ENCODE measurements at places on chromosomes 13 and 19.

DNA sequence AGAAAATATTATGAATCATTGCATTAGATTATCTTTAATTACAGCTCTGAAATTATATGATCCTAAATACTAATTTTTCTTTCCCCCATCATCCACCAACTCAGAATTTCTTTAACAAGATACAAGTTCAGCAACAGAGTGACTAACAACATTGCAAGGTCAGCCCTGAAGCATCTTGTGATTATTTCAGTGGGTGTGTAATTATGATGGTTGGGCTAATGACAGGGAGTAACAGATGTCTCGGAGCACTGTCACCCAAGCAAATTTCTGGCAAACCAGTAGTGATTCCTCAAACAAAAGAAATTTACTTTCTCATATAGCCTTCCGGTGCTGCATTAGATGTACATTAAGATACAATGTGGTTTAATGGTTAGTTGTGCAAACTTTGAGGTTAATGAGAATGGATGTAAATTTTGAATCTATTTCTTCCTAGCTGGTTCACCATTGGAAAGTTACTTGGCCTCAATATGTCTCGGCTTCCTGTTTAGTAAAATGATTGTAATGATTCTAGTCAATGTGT, 238.9 kb downstream of the ITGBL1 start:
- no peak for DNase-seq

GRCh38 chr19:36392916-36393673, 14.1 kb upstream of the ZFP14 start:
- no peak for DNase-seq

- DNase-seq = no peak
Observed at GRCh38 chr13:97329331-97329730, 104.6 kb upstream of the RAP2A start.

DNA sequence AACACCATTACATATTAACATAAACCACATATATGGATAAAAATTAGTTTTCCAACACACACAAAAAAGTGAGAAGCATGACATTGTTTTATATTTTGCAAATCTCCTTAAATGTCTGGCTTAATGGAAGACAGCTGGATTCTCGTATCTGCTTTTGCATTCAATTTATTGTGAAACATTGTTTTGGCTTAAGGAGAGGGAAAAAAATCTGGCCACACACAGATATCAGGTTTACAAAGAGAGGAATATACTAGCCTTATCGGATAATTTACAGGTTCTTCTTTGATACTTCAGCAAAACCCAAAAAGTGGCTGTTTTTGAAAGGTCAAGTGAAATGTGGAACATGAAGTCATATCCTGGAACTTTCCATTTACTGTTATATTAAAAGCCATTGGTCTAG, 523.5 kb upstream of the ARGLU1 start:
- no peak for DNase-seq

GRCh38 chr13:79904581-79904980, 423.6 kb downstream of the NDFIP2 start:
- no peak for DNase-seq

DNA sequence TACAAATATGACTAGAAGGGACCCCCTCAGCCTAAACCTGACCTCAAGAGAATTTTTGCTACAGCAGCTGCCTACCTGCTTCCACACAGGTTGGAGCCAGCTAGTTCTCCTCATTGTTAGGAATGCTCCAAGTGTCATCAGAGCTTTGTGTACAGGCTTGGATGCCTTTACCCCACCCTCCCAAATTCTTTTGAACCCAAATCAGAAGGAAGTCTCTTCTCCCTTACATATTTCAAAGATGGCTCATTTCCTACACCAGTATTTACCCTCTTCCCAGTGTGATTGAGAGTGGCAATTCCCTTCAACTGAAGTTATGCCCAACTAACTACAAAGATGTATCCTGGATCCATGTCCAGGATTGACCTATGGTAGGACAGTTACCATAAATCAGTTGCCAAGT, 323.2 kb downstream of the OXGR1 start:
- no peak for DNase-seq

DNA sequence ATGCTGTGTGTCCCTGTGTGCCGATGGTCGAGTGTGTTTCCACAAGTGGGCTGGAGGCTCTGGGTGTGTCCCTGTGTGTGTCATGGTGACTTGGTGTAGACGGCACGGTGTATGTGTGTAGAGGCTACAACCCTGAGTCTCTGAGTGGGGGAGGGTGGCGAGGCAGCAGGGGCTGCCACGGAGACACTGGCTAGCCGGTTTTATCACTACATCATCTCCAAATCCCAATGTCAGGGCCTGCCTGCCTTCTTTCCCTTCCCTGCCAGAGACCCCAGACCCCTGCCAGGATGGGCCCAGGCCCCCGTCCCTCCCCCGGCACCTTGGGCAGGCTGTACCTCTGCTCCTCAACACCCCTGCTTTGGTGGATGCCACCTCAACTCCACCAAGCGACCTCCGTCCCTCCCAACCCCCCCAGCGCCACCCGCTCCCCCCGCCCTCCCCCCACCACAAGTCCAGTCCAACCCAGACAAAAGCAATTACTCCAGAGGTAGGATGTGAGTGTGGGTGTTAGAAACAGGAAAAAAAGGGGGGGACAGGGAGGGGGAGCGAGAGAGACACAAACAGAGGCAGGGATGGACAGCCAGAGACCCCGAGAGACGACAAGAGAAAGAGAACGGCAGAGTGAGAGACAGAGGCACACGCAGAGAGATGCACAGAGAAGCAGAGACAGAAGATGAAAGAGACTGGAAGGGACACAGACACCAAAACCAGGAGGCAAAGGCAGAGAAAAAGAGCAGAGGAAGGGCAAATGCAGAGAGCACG, 21.6 kb upstream of the POU2F2 start:
- DNase-seq = no peak

DNA sequence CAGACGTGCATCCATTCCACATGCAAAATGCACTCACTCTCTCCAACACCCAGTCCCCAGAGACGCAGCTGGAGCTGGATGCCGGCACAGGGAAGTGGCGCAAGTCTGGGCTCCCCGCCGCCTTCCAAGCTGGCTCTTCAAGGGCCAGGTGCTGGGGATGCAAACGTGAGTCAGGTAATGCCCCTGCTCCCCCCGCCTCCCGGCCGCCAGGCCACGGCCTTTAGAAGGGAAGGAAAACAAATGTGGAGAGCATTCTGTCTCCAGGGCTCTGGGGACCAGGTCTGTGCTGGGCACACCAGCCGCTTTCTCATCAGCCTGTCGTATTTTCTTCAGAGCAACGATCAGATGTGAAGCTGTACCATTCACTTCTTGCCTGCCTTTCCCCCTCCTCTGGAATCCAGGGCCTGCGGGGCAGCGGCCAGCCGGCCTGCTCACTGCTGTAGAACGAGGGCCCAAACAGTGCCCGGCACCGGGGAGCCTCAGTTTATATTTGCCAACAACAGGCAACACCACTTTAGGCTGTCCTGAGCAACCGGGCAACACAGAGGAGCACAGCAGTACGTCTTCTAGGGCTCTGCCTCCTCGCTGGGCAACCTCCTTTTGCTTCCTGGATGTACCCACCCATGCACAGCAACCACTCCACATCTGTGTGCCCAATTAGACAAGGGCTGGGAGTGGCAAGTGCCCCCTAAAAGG, 3.8 kb downstream of the RAB20 start:
- peak; percentile 85 for DNase-seq

- DNase-seq = no peak
Observed at GRCh38 chr19:38032951-38033350, 125.9 kb downstream of the SIPA1L3 start.

DNA sequence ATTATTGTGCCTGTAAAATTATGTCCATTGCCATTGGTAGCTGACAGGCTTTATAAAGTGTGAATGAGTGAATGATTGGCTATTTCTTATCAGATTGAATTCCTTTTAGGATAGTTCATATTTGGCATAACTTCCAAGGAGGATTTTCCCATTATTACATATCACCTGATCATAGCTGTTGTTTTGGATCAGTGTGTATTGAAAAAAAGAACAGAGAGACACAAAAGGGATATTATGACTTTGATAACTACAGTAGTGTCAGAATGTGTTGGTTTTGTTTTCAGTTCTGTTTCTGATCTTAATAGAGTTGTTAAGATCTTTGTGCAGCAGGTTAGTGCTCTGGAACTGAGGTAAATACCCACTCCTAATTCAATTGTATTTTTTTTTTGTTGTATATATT, 103.8 kb downstream of the LRCH1 start:
- DNase-seq = no peak

DNA sequence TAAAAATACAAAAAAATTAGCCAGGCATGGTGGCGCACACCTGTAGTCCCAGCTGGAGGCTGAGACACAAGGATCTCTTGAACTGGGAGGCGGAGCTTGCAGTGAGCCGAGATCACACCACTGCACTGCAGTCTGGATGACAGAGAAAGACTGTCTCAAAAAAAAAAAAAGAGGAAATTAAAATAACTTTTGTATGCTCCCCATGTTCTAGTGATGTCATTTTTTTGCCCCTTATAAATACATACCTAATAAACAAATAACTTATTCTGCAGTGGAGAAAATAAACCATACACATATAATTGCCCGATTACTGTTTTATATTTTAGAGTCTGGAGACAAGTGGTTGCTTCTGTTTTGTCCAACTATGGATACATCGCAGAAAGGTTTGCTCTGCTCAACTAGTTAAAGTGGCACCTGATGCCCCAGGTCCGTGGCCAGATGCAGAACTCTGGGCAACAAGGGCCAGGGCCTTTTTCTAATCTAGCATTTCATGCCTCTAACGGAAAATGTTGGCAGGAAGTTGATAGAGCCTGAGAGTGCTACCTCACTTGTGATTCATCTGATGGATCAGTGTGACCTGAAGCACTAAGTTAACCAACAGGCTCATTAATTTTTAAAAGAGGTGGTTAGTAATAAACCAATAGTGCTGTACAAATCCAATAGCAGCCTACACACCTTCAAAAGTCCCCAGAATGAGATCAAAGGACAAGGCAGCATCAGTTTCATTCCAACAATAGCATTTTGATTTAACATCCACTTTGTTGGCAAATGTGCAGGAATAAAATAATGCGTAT, 18.8 kb downstream of the UBE2L5 start:
- no peak for DNase-seq

- no peak for DNase-seq
Observed at GRCh38 chr19:3658004-3658869, 31.6 kb upstream of the CACTIN start.

DNA sequence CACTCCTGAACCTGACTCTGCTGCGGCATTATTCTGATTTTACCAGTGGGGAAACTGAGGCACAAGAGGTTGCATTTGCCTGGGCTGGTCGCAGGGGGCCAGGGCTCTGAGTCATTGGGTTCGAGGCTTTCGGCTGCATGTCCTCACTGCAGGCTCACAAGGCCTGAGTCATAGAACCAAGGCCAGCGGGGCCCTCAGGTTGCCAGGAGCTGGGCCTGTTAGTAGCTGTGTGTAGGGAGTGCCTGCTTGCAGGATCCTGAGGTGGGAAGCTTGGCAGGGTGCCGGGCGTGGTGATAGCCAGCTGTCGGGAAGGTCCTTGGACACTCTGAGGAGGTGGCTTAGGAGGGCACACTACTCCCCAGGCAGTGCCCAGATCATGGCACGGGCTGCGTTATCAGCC, 21.6 kb upstream of the F2RL3 start:
- DNase-seq = no peak

DNA sequence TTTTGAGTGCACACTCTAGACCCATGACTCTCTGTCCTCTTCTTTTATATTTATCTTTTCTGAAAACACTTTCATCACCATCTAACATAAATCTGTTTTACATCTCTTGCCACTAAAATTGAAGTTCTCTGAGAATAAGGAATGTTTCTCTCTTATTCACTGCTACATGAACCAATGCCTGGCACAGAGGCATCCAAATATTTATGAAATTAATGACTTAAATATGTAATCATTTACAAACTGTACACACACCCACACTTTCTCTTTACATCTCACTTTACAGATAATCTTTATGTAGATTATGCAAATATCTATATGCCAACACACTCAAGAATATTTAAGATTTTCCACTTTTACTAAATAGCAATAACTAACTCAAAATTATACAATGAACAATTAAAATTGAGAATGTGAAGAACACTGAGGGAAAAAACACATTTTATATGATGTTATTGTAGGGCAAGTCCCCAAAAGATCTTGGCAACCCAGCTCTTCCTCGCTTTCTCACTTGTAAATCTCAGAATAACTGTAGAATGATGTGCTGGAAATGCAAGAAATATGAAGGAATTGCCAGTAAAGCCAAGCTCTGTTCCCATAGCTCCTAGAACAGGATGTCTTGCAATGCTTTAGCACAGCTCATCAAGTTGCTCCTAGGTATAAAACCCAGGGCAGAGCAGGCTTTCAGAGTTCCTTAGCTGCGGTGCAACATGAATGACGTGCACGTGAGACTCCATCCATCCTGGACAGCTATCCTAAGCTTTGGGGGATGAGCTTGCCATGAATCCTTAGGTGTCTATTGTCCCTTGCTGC, 50.7 kb downstream of the UGGT2 start:
- no peak for DNase-seq

GRCh38 chr13:78022164-78022877, 103.7 kb upstream of the EDNRB start:
- no peak for DNase-seq

DNA sequence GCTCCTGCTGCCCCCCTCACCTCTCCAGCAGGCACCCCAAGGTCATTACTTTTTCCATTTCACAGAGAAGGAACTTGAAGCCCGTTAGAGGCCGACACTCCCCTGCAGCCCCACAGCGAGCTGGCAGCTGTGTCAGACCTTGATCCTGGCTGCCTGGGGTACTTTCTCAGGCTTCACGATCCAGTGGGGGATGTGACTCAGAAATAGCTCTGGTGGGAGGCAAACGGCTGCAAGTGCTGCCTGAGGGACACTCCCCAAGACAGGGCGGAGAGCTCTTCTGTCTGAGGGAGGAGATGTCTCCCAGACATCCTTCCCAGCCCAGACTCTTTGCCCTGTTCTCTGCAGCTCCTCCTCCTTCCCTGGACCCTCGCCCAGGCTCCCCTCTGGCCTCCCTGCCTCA, 4.8 kb downstream of the TSKS start:
- no peak for DNase-seq

DNA sequence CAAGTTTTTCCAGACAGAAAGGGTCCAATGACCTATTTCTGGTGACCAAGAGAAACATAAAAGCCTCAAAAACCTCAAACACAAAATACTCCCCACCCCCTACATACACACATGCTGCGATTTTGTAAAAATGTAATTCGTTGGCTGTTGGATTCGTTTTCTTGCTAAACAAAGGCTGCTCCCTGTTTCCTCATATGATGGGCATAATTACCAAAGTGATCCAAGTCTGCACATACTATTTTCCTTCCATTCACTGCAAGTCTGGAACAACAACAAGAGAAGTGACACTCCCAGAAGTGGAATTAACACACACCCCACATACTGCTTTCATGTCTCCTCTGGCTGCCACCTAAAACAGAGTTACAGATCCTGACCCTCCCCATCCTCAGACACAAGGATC, 131.9 kb downstream of the RAP2A start:
- no peak for DNase-seq

DNA sequence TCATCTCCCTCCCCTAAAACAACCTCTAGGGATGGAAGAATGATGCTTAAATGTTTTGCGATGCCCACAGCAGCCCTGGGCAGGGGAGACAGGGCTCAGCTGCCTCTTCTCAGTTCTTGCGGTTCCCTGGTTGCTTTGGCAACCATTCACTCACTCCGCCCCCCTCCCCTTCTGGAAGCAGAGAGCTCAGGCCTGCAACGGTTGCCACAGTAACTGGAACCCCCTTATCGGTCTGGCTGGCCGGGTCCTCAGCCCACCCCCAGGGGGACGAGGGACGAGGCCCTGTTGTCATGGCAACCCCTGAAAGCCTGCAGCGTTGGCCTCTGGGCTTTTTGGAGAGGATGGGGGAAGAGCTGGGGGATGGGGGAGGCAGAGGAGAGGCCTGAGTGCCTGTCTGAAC, 19.5 kb downstream of the NOVA2 start:
- DNase-seq = no peak

Measured in NCI-H510A treated with DMSO at 0.1 percent for 48 hours (cell line).